ENCODE measurements at places on chromosomes 3 and 15. TPM values are rescaled to one million over a fixed set of nuclear protein-coding genes. Genes with fewer than 3 reads are reported as not detected.

SLC9C1 gene
- not detected for total RNA-seq

PPP2R3A gene
- 15.5 TPM for total RNA-seq

TWF2 gene
- 93.8 TPM for total RNA-seq

DNA sequence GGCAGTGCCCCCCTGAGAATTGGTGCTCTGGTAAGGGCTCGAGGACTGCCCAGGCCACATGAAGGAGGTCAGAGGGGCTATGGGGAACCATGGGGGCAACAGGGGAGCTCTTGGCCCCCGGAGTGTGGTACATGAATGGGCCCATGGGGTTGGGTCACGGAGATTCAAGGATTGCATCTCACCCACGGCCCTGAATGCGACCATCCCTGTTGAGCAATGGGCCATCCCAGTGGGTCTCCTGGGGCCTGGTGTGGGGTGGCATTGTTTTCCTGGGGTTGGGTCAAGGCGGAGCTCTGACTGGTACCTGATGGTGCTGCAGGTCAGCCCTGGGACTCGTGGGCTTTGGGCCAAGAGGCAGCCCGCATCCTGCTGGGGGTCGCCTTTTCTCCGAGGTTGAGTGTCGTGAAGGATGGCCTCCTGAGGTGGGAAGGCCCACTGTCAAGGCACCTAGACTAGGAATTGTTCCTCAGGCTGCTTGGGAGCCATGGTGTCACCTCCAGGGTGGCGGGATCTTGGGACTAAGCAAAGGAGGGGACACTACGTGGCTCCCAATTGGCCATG lies 198.3 kb downstream of the UBE3A start:
- H3K36me3 ChIP-seq: no peaks in the 10 kb centered on the region
- H3K4me3 ChIP-seq: no peak overlapping the region
- no peaks in the 10 kb centered on the region for H3K27me3 ChIP-seq
- DNase-seq: no peak
- no peaks in the 10 kb centered on the region for H3K4me1 ChIP-seq

GRCh38 chr3:44184319-44184953 lies 57.2 kb upstream of the TOPAZ1 start:
- no peaks in the 10 kb centered on the region for H3K27me3 ChIP-seq
- no peak for DNase-seq
- no peak overlapping the region for H3K4me3 ChIP-seq

- no peaks in the 10 kb centered on the region for H3K4me1 ChIP-seq
- no peaks in the 10 kb centered on the region for H3K36me3 ChIP-seq
- H3K27me3 ChIP-seq: no peaks in the 10 kb centered on the region
- DNase-seq: no peak
- H3K27ac ChIP-seq: no peak overlapping the region
Observed at GRCh38 chr3:76134166-76134565, 348.8 kb upstream of the ZNF717 start.
